Chondrocyte (in vitro differentiated cells): ENCODE measurements at places on chromosomes 5 and 9. TPM values are rescaled to one million over a fixed set of nuclear protein-coding genes. Genes with fewer than 3 reads are reported as not detected.

DNA sequence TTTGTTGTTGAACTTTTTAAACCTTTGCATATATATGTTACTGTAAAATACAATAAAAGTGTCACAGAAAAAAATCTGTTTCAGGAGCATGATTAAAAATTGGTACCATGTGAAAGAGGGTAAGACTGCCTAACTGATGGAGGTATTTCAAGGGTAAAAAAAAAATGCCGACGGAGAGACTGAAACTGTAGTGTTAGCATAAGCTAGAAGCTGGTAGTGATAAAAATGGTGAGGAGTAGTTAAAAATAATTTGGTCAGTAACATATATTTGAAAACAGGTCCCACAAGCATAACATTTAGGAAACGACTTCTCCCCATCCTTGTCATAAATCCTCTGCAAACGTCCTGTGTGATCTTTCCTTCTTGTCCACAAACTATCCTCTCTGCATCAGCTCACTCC is 64.7 kb downstream of the MEF2C start:
- no peak for DNase-seq

DNA sequence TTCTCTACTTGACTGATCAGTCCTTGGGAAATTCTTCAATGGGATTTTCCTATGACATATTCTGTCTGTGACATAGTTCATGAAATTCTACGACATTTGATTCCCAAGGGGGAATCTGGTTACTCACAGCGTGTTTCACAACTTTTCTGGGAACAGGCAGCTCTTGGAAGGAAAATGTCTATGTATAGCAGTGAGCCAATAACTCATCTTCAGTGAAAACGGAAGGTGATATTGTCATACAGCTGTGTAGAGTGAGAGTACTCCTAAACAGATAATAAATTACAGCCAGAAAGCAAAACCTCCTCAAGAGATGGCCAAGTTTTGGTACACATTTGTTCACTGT is 91.4 kb downstream of the C9orf152 start:
- no peak for DNase-seq

GRCh38 chr9:116124472-116125040 is 29.0 kb upstream of the PAPPA start:
- no peak for DNase-seq

DNA sequence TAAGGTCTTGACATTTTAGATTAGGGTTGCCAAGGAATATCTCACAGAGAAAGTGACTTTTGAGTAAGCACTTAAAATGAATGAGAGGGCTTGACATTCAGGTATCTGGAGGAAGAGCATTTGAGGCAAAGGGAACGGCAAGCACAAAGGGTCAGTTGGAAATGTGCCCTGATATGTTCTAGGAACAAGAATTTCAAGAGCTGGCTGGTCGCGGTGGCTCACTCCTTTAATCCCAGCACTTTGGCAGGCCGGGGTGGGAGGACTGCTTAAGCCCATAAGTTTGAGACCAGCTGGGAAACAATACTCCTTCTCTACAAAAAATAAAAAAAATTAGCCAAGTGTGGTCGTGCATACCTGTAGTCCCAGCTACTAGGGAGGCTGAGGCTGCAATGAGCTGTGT is 16.5 kb downstream of the KIAA1958 start:
- no peak for DNase-seq

DNA sequence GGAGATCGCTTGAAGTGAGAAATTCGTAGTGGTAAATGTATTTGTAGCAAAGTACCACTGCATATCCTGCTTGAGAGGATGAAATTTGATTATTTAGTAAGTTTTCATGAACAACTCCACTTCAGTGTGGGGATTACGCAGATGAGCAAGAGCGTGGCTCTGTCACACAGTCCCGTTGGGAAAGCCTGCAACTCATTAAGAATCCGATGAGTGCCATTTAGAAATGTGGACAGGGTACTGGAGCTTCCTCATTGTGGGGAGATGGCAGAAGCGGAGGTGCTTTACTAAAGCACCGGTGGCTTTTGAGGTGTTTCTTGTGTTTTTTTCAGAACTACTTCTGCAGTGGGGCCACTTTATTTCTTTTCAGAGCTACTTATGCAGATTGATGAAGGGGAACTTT is 1.4 kb downstream of the TJP2 start:
- DNase-seq, result no peak

DNA sequence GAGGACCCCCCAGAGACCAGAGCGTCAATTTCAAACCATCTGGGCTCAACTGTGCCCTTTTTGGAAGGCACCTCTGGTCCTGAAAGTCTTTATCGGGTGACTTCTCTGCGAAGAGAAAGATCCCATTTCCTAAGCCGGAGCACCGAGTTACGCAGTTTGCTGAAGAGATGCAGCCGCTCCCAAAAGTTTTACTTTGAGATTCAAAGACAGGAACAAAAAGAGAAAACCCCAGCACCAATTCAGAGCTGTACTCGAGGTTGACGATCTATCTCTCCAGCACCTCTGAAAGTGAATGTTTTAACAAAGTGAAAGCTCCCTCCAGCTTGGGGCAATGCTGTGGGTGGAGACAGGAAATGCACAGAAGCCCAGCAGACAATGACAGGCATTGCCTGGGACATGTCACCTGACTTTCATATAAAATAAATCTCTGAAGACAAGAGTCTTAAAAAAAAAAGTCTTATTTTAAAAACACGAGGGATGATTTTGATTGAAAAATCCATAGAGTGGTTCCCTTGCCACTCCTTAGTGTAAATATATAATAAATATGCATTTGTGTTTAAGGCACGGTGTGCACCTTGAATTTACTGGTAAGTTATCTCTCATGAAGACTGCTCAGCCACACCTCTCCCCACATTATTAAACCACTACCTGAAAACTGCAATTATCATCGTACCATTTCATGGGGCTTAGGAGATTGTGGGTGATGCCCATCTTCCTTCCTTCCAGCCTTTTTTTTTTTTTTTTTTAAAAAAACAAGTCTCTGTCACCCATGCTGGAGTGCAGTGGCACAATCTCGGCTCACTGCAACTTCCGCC is 79.9 kb downstream of the FNBP1 start:
- DNase-seq, result no peak

The SH3PXD2B gene
- 48.9 to 81.1 TPM (median 75.7 TPM) in 3 replicates for total RNA-seq

The TRIO gene
- 200 to 271 TPM (median 217 TPM) in 3 replicates for total RNA-seq

The SEMA6A gene
- total RNA-seq, result 3.5 to 4.9 TPM (median 3.9 TPM) in 3 replicates

DNA sequence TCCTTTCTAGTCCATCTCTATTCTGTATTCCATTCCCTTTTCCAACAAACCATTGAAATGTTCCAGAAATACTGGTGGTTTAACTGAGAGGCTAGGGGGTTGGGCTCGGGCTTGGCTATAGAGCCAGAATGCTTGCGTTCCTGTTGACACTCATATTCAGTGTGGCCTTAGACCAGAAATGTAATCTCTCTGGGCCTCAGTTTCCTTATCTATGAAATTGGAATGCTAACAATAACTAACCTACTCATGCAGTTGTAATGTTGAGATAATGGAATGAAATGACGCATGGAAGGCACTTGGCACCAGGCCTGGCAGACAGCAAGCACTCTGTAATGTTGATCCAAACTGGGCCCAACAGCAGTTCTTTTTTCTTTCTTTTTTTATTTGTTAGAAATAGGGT is 26.8 kb downstream of the JADE2 start:
- no peak for DNase-seq

DNA sequence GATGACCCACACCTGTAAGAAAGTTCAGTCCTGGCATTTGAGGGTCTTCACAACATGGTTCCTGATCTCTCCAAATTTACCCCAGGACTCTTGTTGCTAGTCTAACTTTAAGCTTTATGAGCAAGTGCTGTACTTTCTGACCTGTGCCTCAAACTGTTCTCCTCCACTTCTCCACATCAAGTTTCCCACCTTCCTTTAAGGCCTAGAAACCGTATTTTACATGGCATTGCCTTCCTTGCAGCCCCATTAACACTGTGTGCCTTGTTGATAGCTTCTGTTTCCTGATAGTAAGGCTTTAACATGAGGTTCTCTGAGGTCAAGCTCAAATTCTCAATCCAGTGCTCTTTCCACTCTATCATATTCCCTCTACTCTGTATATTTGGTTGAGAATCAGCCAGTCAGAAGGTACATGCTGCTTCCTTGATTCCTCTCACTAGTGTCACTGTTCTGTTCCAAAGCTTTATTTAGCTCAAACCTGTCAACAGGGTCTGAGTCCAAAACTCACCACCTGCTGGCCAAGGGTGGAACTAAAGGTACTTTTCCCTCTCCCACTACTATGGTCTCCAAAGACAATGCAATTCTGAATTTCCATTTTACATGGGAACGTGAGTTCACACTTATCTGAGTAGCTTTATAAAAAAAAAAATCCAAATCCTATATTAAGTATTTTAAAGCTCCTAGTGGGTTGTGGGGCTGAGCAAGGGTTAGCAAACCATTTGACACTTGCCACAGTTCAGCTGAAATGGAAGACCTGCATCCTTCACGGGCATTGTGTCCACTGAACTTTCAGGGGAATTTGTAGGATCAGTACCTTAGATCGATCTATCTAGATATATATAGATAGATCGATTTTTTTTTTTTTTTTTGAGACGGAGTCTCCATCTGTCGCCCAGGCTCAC is 21.1 kb downstream of the VCP start:
- DNase-seq, result no peak

DNA sequence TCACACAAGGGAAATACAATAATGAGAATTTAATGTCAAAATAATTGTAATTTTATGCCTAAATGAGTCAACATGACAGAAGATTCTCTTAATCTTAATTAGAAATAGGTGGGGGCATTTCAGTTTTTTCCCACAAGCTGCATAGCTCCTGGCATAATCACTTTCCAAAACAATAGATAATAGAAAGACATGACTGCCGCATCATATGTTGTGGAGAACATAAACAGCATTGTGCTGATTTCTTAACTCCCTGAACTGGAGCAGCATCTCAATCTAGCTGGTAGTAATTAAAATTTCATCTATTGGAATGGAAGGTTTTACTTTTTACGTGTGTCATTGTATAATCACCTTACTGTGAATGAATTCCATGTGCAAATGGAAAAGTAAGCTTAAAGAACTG is 112.1 kb downstream of the ST8SIA4 start:
- no peak for DNase-seq

DNA sequence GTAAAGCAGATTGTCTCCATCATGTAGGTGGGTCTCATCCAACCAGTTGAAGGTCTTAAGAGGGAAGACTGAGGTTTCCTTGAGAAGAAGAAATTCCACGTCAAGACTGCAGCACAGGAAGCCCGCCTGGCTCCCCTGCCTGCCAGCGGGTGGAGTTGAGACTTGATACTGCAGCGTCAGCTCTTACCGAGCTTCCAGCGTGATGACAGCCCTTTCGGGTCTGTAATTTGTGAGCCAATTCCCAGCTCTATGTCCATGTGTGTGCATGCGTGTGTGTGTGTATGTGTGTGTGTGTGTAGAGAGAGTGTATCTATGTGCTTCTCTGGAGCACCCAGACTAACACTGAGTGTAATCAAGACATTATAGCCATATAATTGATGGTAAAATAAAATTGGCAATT is 379.7 kb upstream of the IRX2 start:
- no peak for DNase-seq
